H9 (cell line): ENCODE measurements at places on chromosomes 12 and 14. TPM values are rescaled to one million over a fixed set of nuclear protein-coding genes. Genes with fewer than 3 reads are reported as not detected.

Gene KRT74
- not detected in 2 replicates for total RNA-seq

Gene GPR137C
- 4.2 and 4.3 TPM in 2 replicates for total RNA-seq

Gene ISCA2
- total RNA-seq: 36.3 and 37.5 TPM in 2 replicates

Gene TDRD9
- total RNA-seq: not detected in 2 replicates

Gene PYM1
- 58.1 and 58.9 TPM in 2 replicates for total RNA-seq

Gene BRAP
- 23.4 and 25.0 TPM in 2 replicates for total RNA-seq

- DNase-seq: no peak
Measured at GRCh38 chr14:31543969-31544799, 17.0 kb upstream of the NUBPL start.

GRCh38 chr14:96804895-96805294 lies 7.7 kb downstream of the VRK1 start:
- DNase-seq: no peak

GRCh38 chr14:68655911-68656316 lies 137.0 kb downstream of the ZFP36L1 start:
- DNase-seq: no peak

- no peak for DNase-seq
Measured at GRCh38 chr14:64221391-64222003, 72.7 kb downstream of the ESR2 start.

DNA sequence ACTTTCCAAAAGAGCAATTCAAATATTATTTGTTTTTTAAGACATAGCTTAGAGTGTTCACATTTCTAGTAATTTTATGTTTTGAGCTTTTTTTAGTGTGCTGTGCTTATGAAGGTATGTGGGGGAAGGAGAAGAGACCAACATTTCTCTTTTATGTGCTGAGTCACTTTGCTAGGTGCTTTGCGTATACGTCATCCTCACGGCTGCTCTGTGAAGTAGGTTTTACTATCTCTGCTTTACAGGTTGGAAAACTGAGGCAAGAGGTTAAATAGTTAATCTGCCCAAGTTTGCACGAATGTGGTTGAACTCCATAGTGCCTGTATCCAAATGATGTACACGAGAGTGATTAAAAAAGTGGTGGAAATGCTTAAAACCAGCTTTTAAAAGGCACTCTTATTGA lies 75.9 kb downstream of the AEBP2 start:
- no peak for DNase-seq

- no peak for DNase-seq
Measured at GRCh38 chr12:39103552-39104165, 198.3 kb upstream of the CPNE8 start.

- DNase-seq: no peak
Measured at GRCh38 chr12:107397890-107398500, 287.6 kb upstream of the PWP1 start.

DNA sequence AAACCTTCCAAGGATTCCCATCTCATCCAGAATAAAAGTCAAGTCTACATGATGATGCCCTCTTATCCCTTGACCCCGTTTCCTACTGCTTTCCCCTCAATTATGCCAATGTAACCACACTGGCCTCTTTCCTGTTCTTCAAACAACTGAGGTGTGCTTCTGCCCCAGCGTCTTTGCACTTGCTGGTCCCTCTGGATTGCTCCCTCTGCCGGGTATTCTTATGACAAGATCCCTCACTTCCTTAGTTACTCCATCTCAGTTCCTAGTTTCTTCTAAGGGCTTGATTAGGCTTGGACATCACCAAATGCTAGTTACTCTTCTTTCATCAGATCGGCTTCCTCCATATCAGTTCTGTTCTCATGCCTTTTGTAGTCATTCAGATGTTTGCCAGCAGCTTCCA lies 32.7 kb upstream of the PELI2 start:
- no peak for DNase-seq

DNA sequence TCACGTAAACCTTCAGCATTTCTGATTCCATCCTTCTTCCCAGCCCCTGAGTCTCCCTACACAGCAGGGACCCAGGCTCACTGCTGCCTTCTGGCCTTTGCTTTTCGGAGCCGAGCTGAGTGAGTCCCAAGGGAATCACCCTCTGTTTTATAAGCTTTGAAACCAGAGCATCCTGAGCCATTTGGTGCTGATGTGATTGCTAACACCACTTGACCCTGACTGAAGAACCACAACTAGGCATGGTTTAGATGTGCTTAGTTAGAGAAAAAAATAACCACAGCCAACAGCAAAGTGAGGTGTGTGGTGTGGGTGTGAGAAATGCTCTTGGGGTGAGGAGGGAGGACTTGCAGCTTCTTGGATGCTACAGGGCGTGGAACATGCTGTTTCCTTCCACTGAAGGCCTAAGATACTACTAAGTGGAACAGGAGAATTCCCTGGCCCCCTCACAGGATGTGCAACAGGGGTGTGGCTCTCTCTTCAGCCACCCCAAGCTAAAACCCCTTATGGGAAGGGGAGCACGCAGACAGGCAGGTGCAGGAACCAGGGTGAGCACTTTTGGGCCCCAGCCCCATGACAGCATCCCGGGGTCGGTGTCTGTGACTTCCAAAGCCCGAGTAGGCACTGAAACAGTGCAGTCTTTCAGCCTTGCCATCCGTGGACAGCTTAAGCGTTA lies at the start of gene TC2N:
TC2N (minus strand) TSS at position 221 of the 673 bp plus-strand sequence. CDS start 53,767 bp downstream, outside the sequence.
- DNase-seq: no peak

GRCh38 chr12:131895640-131896079 lies 1.2 kb downstream of the ULK1 start:
- peak; percentile 39 for DNase-seq

- no peak for DNase-seq
Measured at GRCh38 chr12:86194721-86195120, 61.5 kb downstream of the MGAT4C start.
